ENCODE measurements at places on chromosomes 3 and 15.

DNA sequence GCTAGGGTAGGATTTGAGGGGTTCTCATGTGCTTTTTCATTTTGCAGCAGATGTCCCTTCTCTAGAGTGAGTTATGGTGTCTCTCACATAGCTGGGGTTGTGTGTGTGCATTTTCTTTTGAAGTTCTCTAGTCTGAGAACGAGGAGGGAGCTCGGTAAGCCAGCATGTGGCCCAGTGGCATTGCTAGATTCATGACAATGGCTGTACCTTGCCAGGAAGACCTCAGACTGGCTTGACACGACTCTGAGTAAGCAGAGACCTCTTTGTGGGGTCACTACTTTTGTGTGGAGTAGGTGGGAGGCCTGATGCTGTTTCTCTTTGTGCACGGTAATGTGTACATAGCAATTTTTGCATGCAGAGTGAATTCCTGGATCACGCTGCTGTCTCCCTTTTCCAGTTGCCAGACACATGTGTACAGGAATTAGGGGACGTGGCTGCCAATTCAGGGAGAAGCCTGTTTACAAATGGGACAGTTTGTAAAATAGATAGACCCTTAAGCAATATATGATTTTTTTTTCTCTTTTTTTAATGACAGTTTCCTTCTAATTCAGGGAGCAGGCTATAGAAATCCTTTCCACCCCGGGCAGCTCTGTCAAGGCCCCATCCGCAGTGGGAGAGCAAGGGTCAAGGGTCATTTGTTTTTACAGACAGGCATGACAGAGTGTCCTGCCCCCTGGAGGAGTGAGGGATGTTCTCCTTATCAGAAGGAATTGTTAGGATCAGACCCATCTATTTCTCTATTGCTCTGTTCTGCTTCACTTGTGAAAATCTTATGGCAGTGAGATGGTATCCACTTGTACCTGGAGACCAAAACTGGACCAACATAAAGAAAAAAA is 4.6 kb downstream of the CACNA1D start:
- DNase-seq, result no peak

- DNase-seq, result no peak
These were observed 116.6 kb upstream of the TLE3 start for GRCh38 chr15:70214276-70214675.

GRCh38 chr3:5766848-5767247 is 579.3 kb downstream of the EDEM1 start:
- no peak for DNase-seq

DNA sequence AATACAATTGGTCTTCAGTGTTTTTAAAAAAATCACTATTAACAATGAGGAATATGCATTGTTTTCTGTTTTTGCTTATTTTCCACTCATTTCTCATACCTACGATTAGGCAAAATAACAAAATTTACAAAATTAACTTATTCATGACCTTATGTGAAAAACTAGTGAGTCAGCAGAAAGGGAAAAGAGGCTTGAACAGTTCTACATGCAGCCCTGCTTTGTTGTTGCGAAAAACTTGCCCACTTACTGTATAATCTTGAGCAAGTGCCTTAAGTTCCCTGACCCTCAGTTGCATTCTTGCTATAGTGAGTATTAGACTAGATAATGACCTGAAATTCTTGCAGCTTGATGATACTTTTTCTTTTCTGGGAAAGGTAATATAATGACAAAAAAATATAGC is 551.1 kb upstream of the BCHE start:
- DNase-seq, result no peak

GRCh38 chr15:80450811-80451321 is 46.7 kb downstream of the ARNT2 start:
- no peak for DNase-seq

- DNase-seq, result no peak
These were observed 3.9 kb downstream of the HYAL2 start for GRCh38 chr3:50318615-50319014.

DNA sequence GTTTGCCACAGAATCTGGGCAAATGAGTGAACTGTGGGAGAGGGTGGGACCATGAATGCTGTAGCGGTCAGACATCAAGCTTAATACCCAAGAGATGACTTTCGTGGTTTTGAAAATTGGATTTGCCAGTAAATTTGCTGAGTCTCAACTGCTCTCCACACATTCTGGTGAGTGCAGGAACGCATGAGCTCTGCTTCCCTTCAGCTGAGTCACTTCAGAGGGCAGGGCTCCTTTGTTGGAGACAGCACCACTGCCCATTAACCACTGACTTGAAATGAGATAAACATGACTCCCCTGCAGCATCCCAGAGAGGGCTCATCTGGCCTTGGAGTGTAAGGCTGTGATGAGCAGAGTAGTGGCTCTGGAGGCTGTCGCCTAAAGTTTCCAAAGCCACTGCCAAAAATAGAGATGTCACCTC is 22.6 kb downstream of the RARRES1 start:
- DNase-seq, result no peak

DNA sequence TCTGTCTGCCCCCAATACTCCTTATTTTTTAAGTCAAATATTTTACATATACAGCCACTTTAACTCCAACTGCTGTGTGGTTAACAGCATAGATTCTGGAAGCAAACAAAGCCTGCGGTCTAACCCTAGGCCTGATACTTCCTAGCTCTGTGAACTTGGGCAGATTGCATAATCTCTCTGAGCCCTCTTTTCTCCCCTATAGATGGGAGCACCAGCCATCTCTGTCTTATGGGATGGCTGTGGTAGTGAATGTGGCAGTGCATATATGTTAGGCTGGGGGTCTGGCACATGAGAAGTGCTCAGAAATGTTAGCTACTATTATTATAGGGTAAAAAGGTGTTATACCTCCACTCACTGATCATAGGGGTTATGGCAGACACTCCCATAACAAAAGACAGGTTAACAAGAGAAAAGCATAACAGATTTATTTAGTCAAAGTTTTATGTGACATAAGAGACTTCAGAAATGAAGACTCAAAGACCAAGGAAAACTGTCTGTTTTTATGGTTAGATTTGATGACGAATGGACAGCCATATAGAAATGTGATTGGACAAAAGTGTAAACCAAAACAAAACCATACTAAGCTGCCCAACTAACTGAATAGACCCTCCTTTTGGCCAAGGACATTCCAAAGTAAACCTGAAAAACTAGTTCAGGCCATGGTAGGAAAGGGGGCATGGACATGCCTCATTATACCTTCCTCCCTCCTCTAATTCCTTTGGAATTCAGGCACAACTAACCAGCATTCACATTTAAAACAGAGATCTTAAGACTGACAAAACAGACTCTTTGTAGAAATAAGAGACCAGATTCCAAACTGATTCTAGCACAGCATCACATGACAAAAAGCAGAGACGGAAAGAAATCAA is 53.9 kb upstream of the DAZL start:
- no peak for DNase-seq

DNA sequence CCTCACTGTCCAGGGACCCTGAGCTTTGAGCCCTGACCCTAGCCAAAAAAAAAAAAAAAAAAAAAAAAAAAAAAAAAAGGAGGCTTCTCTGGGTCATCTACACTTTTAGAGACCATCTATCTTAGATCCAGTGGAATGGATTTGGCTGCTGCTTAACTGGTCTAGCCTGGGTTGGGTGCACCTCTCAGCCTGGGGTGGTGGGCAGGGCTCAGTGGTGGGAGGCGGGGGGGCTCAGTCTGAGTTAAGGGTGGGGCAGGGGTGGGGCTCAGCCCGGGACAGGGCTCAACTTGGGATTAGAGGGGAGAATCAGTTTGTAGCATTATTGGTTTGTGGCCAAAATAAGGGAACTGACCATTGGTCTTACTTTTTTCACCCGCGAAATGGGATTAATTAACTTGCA is 139.2 kb downstream of the TPRA1 start:
- DNase-seq, result no peak

- no peak for DNase-seq
These were observed 19.4 kb downstream of the CA12 start for GRCh38 chr15:63362196-63362595.

GRCh38 chr3:166274351-166275023 is 437.3 kb upstream of the BCHE start:
- DNase-seq, result no peak

- DNase-seq, result no peak
These were observed 3.8 kb upstream of the CEMIP start for GRCh38 chr15:80775338-80775737.

GRCh38 chr3:33926998-33927605 is 128.7 kb downstream of the PDCD6IP start:
- no peak for DNase-seq

DNA sequence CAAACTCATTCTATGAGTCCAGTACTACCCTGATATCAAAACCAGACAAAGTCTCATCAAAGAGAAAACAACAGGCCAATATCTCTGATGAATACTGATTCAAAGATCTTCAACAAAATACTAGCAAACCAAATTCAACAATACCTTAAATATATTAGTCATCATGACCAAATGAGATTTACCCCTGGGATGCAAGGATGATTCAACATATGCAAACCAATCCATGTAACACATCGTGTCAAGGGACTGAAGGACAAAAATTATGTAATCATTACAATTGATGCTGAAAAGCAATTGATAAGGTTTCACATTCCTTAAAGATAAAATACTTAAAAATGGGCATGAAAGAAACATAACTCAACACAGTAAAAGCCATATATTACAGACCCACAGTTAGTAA is 1476.9 kb downstream of the SI start:
- no peak for DNase-seq

DNA sequence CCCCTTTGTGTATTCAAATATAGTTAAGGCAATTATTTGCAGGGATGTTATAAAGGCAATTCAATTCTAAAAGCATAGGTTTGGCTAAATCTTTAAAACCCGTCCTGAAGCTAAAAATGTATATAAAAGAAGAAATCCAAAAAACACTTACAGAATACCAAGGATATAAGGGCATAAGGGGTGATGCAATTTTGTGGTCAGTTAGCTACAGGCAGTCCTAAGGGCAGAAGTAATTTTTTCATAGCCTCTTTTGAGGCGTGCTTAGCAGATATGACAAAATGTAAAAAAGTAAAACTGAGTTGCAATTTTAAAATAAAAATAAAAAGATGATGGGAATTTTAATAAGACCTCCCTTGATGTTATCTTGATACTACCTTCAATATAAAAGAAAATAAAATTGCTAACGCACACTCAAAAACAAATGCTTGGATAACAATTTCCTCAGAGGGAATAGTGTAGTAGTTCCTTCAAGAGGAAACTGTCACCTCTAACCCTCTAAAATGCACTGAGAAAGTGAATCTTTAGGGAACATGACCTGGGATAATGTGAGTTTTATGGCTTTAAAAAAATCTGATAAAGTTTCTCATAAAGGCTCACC is 104.2 kb downstream of the MYH15 start:
- DNase-seq, result no peak

GRCh38 chr3:16770021-16770420 is 114.7 kb upstream of the PLCL2 start:
- DNase-seq, result no peak

- no peak for DNase-seq
These were observed 692.0 kb downstream of the NLGN1 start for GRCh38 chr3:174089592-174089991.

DNA sequence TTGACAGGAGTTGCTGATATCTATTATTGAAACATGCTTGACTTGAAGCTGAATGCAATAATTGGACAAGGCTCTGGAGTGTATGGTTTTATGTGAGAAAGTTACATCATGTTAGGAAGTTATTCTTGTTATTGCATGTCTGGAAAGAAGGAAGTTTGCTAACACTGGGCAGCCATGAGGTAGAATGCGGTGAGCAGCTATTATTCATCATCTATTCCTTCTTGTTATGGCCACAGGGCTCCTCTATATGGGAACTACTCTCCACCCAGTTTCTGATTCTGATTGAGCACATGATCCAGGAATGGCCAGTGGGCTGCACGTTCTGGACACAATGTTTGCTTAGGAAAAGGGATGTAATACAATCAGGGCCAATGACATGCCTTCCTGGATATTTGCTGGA is 37.8 kb upstream of the SCN5A start:
- DNase-seq, result no peak

DNA sequence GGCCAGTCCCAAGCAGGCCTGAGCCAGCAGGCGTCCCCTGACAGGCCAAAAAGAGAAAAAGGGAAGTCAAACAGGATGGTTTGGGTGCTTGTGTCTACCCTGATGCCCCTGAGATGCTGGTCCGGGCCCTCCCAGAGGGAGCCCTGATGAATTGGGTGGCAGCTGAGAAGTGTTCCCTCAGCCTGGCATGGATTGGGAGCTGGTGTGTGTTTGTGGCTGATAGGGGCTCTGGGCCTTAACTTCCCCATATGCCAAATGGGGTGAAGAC is 1.4 kb downstream of the FBLN2 start:
- no peak for DNase-seq

DNA sequence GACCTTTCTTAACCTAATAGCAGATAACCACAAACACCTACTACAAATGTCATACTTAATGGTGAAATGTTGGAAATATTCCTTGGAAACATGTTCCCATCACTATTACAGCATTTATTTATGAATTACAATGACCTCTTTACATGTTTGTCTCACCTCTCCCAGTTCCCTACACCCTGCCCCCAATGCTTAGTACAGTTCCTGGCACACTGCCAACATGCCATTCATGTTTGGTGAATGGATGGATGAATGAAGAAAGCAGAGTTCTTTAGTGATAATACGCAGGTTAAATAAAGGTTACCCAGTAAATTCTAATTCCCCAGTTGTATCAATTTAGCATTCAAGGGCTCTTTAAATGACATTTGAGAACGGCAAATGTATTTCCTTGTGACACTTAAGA is 259.9 kb upstream of the ATP11B start:
- no peak for DNase-seq

- no peak for DNase-seq
These were observed 25.7 kb downstream of the IQGAP1 start for GRCh38 chr15:90413411-90414379.

DNA sequence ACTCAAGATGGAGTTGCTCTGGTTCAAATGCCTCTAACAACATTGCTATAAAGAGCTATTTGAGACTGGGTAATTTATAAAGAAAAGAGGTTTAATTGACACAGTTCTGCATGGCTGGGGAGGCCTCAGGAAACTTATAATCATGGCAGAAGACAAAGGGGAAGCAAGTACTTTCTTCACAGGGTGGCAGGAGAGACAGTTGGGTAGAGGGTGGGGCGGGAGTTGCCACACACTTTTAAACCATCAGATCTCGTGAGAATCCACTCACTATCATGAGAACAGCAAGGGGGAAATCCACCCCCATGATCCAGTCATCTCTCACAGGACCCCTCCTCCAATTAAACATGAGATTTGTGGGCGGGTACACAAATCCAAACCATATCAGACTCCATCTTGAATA is 30.7 kb downstream of the MAP2K5 start:
- no peak for DNase-seq

GRCh38 chr15:74239051-74239705 is 3.1 kb downstream of the CCDC33 start:
- DNase-seq, result no peak

DNA sequence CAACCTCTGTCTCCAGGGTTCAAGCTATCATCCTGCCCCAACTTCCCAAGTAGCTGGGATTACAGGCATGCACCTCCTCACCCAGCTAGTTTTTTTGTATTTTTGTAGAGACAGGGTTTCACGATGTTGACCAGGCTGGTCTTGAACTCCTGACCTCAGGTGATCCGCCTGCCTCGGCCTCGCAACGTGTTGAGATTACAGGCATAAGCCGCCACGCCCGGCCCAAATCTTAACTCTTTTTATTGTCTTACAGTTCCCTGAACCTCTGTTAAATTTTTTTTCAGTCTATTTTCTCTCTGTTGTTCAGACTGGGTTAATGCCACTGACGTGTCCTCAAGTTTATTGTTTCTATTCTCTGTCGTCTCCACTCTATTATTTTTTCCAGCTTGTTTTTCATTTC is 115.8 kb upstream of the UBE3A start:
- no peak for DNase-seq

- DNase-seq, result no peak
These were observed 53.4 kb upstream of the CCDC174 start for GRCh38 chr3:14598143-14598569.

- DNase-seq, result no peak
These were observed 396.9 kb downstream of the LRTM1 start for GRCh38 chr3:54530944-54531343.

Data from activated CD4-positive, CD25-positive, alpha-beta regulatory T cell (primary cell).